Breast epithelium (tissue), 4 donors: ENCODE measurements at places on chromosomes 3 and 15. TPM values are rescaled to one million over a fixed set of nuclear protein-coding genes. Genes with fewer than 3 reads are reported as not detected.

The LAMB2 gene
- total RNA-seq, result 540 TPM

The DLL4 gene
- total RNA-seq, result 3.5 TPM

The TEX55 gene
- not detected for total RNA-seq

The ACTRT3 gene
- total RNA-seq, result 4.6 TPM

The CP gene
- 25.9 TPM for total RNA-seq

The TMEM115 gene
- 47.9 TPM for total RNA-seq

The RTP1 gene
- not detected for total RNA-seq

The PAQR9 gene
- total RNA-seq, result not detected

The ANO10 gene
- 31.8 TPM for total RNA-seq

The GCNT3 gene
- not detected for total RNA-seq

The ARPP19 gene
- total RNA-seq, result 111 TPM

The LRCH3 gene
- total RNA-seq, result 49.8 TPM

The LRRN1 gene
- 18.9 TPM for total RNA-seq

The CLRN1 gene
- total RNA-seq, result not detected

The LYZL4 gene
- not detected for total RNA-seq

- H3K36me3 ChIP-seq, result no peaks in the 10 kb centered on the region
- H3K27ac ChIP-seq, result no peak overlapping the region
- no peaks in the 10 kb centered on the region for H3K4me1 ChIP-seq
- DNase-seq, result no peak
- H3K4me3 ChIP-seq, result no peak overlapping the region
- no peaks in the 10 kb centered on the region for H3K27me3 ChIP-seq
These were observed 26.5 kb upstream of the ACTC1 start for GRCh38 chr15:34821831-34822230.

- no peak overlapping the region for H3K4me3 ChIP-seq
- no peak for DNase-seq
- H3K27ac ChIP-seq, result no peak overlapping the region
These were observed 28.6 kb upstream of the SERPINI2 start for GRCh38 chr3:167502401-167502800.

GRCh38 chr3:16816048-16816780 is 68.5 kb upstream of the PLCL2 start:
- H3K27ac ChIP-seq, result no peak overlapping the region
- no peaks in the 10 kb centered on the region for H3K4me1 ChIP-seq
- H3K36me3 ChIP-seq, result no peaks in the 10 kb centered on the region
- H3K4me3 ChIP-seq, result no peak overlapping the region
- no peak for DNase-seq

- no peaks in the 10 kb centered on the region for H3K27me3 ChIP-seq
- peaks cover 11% of the 10 kb centered on the region for H3K4me1 ChIP-seq
- H3K4me3 ChIP-seq, result peak overlapping the region; percentile 71
- H3K36me3 ChIP-seq, result no peaks in the 10 kb centered on the region
These were observed 585 bp downstream of the SLCO3A1 start for GRCh38 chr15:91853948-91854638.

GRCh38 chr15:62649793-62650420 is 392.6 kb upstream of the TPM1 start:
- H3K4me1 ChIP-seq, result no peaks in the 10 kb centered on the region
- H3K36me3 ChIP-seq, result no peaks in the 10 kb centered on the region
- H3K27me3 ChIP-seq, result no peaks in the 10 kb centered on the region
- no peak for DNase-seq

- H3K4me3 ChIP-seq, result no peak overlapping the region
- H3K27ac ChIP-seq, result no peak overlapping the region
- no peak for DNase-seq
- no peaks in the 10 kb centered on the region for H3K36me3 ChIP-seq
- no peaks in the 10 kb centered on the region for H3K4me1 ChIP-seq
These were observed 161.1 kb upstream of the ANKRD28 start for GRCh38 chr3:15958692-15959433.

- H3K4me1 ChIP-seq, result peaks cover 6% of the 10 kb centered on the region
- no peaks in the 10 kb centered on the region for H3K27me3 ChIP-seq
- H3K4me3 ChIP-seq, result no peak overlapping the region
- H3K36me3 ChIP-seq, result no peaks in the 10 kb centered on the region
- H3K27ac ChIP-seq, result no peak overlapping the region
These were observed 141.0 kb upstream of the ARHGEF26 start for GRCh38 chr3:153980252-153980590.

GRCh38 chr15:100726421-100727190 is 124.2 kb downstream of the ASB7 start:
- no peak for DNase-seq
- no peaks in the 10 kb centered on the region for H3K36me3 ChIP-seq
- H3K27me3 ChIP-seq, result no peaks in the 10 kb centered on the region

GRCh38 chr15:67992411-67992810 is 61.7 kb upstream of the PIAS1 start:
- no peaks in the 10 kb centered on the region for H3K27me3 ChIP-seq
- no peak overlapping the region for H3K27ac ChIP-seq
- H3K4me1 ChIP-seq, result no peaks in the 10 kb centered on the region
- no peak overlapping the region for H3K4me3 ChIP-seq
- DNase-seq, result no peak

- H3K27ac ChIP-seq, result no peak overlapping the region
- H3K4me3 ChIP-seq, result no peak overlapping the region
- no peaks in the 10 kb centered on the region for H3K4me1 ChIP-seq
- H3K36me3 ChIP-seq, result no peaks in the 10 kb centered on the region
- no peaks in the 10 kb centered on the region for H3K27me3 ChIP-seq
These were observed 343.9 kb upstream of the TPM1 start for GRCh38 chr15:62698646-62699045.

DNA sequence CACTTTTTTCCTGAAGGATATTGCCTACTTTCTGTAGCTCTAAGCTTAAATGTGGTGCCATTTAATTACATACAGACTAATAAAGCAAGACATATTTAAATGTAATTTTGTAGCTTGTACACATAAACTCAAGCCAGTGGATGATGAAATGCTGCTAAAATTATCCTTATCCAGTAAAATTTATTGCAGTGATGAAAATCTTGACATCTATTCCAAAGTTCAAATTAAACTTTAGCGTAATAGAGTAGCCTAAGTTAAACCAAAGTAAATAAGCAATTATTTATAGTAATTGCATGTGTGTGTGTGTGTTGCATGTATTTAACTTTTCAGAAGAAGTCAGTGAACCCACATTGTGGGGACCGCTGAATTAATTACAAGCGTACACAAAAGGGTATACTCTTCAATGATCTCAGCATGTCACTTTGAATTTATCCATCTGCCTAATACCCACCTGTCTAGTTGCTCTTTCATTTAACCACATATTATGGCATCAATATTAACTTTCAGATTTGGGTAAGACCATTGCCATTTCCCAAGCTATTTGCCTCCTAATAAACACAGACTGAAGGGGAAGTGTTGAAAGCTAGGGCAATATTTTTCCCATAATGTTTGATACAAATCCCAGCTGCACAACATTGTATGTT is 85.0 kb downstream of the MECOM start:
- H3K4me1 ChIP-seq, result no peaks in the 10 kb centered on the region
- H3K27me3 ChIP-seq, result no peaks in the 10 kb centered on the region
- no peaks in the 10 kb centered on the region for H3K36me3 ChIP-seq
- H3K27ac ChIP-seq, result no peak overlapping the region
- DNase-seq, result no peak
- H3K4me3 ChIP-seq, result no peak overlapping the region

DNA sequence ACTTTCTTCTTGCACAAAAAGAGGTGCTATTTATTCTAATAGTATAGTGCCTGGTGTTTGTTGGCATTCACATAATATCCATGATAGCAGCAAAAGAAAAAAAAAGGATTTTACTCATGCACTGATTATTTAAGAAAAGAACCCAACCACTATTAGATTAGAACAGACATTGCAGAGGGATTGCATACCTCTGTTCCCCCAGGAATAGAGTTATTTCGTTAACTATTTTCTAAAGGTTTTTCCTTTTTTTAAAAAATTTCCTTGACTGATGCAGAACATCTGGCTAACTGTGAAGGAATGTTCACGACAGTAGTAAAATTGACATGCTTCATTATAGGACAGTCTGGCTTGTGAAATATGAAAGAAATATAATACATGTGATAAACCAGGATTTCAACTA is 136.6 kb upstream of the PTX3 start:
- no peaks in the 10 kb centered on the region for H3K36me3 ChIP-seq
- no peaks in the 10 kb centered on the region for H3K4me1 ChIP-seq
- no peaks in the 10 kb centered on the region for H3K27me3 ChIP-seq
- no peak for DNase-seq
- H3K27ac ChIP-seq, result no peak overlapping the region
- no peak overlapping the region for H3K4me3 ChIP-seq

- no peaks in the 10 kb centered on the region for H3K27me3 ChIP-seq
- no peaks in the 10 kb centered on the region for H3K4me1 ChIP-seq
- no peak overlapping the region for H3K27ac ChIP-seq
- H3K4me3 ChIP-seq, result no peak overlapping the region
- no peak for DNase-seq
These were observed 28.6 kb downstream of the POMGNT2 start for GRCh38 chr3:43077261-43077660.

- H3K27ac ChIP-seq, result no peak overlapping the region
- H3K27me3 ChIP-seq, result no peaks in the 10 kb centered on the region
- no peak for DNase-seq
- H3K36me3 ChIP-seq, result no peaks in the 10 kb centered on the region
- no peaks in the 10 kb centered on the region for H3K4me1 ChIP-seq
These were observed 36.7 kb upstream of the SLC6A1 start for GRCh38 chr3:10955711-10956453.

DNA sequence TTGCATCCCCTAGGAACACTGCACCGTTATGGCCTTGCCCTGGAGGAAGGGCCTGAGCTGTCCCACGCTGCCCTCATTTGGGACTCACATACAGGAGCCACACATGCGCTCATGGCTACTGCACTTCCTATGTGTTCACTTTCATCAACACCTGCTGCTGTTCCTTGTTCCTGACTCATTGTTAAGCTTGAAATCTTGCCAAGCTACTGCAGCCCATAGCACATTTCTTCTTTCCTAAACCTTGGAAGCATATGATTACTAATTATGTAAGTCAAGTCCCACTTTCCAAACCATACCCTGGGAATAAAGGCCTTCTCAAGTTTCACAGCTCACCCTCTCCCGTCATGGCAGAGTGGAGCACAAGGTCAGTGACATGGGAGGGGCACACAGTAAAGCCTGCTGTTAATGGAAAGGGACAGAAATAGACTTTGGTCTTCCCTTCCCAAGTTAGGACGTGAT is 307.9 kb downstream of the CLSTN2 start:
- H3K27me3 ChIP-seq, result no peaks in the 10 kb centered on the region
- no peak overlapping the region for H3K4me3 ChIP-seq
- H3K4me1 ChIP-seq, result no peaks in the 10 kb centered on the region
- H3K27ac ChIP-seq, result no peak overlapping the region
- DNase-seq, result no peak
- no peaks in the 10 kb centered on the region for H3K36me3 ChIP-seq

DNA sequence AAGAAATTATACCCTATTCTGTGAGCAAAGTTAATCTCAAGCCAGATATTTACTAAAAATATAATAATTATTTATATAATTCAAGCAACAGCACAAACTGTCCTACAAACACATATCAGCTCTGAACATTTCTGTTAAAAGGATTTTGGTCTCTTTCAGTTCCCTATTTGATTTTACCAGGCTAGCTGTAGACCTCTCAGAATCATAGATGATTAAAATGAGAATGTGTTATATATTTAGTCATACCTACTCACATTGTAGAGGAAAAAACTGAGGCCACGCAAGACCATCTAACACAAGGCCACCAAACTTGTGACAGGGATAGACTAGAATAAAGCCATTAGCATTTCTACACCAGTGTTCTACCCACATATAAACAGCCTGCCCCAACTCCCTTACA is 28.5 kb downstream of the ACKR4 start:
- no peak overlapping the region for H3K4me3 ChIP-seq
- no peak overlapping the region for H3K27ac ChIP-seq
- no peak for DNase-seq
- H3K4me1 ChIP-seq, result no peaks in the 10 kb centered on the region

DNA sequence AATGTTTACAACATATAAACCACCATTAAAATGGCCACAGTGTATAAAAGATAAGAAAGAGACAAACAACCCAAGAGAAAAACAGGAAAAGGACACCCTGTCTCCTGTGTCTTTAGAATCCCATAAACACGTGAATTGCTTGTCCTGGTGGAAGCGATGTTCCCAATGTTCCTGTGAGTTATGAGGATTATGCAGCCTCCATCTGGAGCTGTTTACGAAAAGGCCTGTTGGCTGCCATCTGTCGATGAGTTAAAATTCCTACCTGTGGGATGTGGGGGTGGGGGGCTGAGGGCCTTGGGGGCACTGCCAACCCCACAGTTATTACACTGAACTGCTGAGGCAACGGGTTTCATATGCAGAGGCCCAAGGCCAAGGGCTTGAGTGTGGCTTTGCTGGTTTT is 13.6 kb downstream of the NISCH start:
- H3K4me1 ChIP-seq, result no peaks in the 10 kb centered on the region
- H3K27ac ChIP-seq, result no peak overlapping the region
- no peaks in the 10 kb centered on the region for H3K36me3 ChIP-seq
- no peak overlapping the region for H3K4me3 ChIP-seq
- H3K27me3 ChIP-seq, result no peaks in the 10 kb centered on the region

DNA sequence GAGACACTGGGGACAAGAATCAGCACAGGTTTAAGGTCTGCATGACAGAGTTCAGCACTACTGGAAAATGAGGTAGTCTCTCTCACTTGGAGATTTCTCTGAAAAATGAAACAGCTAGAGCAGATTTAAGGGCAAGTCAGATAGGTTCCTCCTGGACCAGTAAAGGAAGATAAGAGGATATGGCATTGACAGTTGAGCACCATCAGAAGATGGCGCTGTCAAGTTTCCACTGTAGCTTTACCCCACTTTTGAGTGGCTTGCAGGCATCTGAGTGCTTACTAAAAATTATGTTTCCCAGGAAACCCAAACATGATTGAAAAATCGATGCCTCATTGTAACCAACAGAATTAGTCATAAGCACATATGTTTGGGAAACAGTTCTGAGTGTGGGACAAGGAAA is 407.2 kb upstream of the UBE2E2 start:
- H3K27me3 ChIP-seq, result no peaks in the 10 kb centered on the region
- no peak overlapping the region for H3K27ac ChIP-seq
- no peaks in the 10 kb centered on the region for H3K4me1 ChIP-seq
- DNase-seq, result no peak
- no peak overlapping the region for H3K4me3 ChIP-seq

- no peak overlapping the region for H3K27ac ChIP-seq
- no peaks in the 10 kb centered on the region for H3K27me3 ChIP-seq
- DNase-seq, result no peak
- H3K36me3 ChIP-seq, result no peaks in the 10 kb centered on the region
- H3K4me3 ChIP-seq, result no peak overlapping the region
These were observed 5.4 kb downstream of the TARS3 start for GRCh38 chr15:101718896-101719295.

- H3K36me3 ChIP-seq, result no peaks in the 10 kb centered on the region
- H3K4me1 ChIP-seq, result no peaks in the 10 kb centered on the region
- H3K27ac ChIP-seq, result no peak overlapping the region
- no peak for DNase-seq
- peak overlapping the region; percentile 20 for H3K4me3 ChIP-seq
These were observed 228.2 kb downstream of the TCF12 start for GRCh38 chr15:57146506-57147201.

GRCh38 chr3:33385423-33385822 is 54.8 kb downstream of the UBP1 start:
- H3K27ac ChIP-seq, result no peak overlapping the region
- no peaks in the 10 kb centered on the region for H3K27me3 ChIP-seq
- DNase-seq, result no peak
- H3K36me3 ChIP-seq, result no peaks in the 10 kb centered on the region
- H3K4me3 ChIP-seq, result no peak overlapping the region

- DNase-seq, result no peak
- H3K27me3 ChIP-seq, result no peaks in the 10 kb centered on the region
- no peaks in the 10 kb centered on the region for H3K36me3 ChIP-seq
- H3K4me1 ChIP-seq, result no peaks in the 10 kb centered on the region
These were observed 148.3 kb downstream of the RBMS3 start for GRCh38 chr3:29429055-29429679.
